ENCODE measurements at places on chromosomes 1 and 21. TPM values are rescaled to one million over a fixed set of nuclear protein-coding genes. Genes with fewer than 3 reads are reported as not detected.

DNA sequence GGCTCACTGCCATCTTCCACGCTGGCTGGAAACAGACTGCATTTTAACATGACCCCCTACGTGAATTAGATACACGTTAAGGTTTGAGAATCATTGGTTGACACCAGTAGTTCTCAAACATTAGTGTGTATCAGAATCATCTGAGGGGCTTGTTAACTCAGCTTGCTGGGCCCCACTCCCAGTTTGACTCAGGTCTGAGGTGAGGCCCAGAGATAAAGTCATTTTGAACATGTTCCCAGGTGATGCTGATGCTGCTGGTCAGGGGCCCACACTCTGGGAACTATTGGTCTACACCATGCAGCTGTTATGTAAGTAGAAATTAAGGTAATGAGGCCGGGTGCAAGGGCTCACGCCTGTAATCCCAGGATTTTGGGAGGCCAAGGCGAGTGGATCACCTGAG, 1.3 kb downstream of the LSM10 start:
- H3K27me3 ChIP-seq = no peaks in the 10 kb centered on the region
- no peak overlapping the region for H3K4me3 ChIP-seq
- peaks cover 2% of the 10 kb centered on the region for H3K36me3 ChIP-seq
- H3K4me1 ChIP-seq = no peaks in the 10 kb centered on the region
- H3K27ac ChIP-seq = no peak overlapping the region

- DNase-seq = no peak
- H3K4me3 ChIP-seq = no peak overlapping the region
- H3K4me1 ChIP-seq = no peaks in the 10 kb centered on the region
- no peaks in the 10 kb centered on the region for H3K36me3 ChIP-seq
- no peak overlapping the region for H3K27ac ChIP-seq
Observed at GRCh38 chr1:110094931-110095654, 17.1 kb upstream of the UBL4B start.

DNA sequence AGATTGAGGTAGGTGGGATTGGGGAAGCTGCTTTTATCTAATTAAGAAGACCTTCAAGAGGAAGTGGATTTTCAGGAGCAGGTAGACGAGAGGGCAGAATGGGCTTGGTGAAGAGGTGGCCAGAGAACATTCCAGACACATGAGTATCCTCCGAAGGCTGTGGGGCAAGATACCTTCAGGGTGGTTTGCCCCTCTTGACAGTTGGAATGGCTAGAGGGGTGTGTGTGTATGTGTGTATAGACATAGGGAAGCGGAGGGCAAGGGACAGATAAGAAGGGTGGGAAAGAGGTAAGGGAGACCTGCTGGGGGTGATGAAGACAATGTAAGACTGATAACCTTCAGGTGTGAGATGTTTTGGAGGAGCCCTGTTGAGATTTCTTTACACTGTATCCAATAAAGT, 46.8 kb upstream of the TSPAN2 start:
- no peak overlapping the region for H3K27ac ChIP-seq
- H3K27me3 ChIP-seq = no peaks in the 10 kb centered on the region
- H3K4me3 ChIP-seq = no peak overlapping the region
- peaks cover 3% of the 10 kb centered on the region for H3K4me1 ChIP-seq
- H3K36me3 ChIP-seq = no peaks in the 10 kb centered on the region
- DNase-seq = no peak

- no peak overlapping the region for H3K27ac ChIP-seq
- H3K27me3 ChIP-seq = no peaks in the 10 kb centered on the region
- H3K4me1 ChIP-seq = peaks cover 3% of the 10 kb centered on the region
- H3K36me3 ChIP-seq = no peaks in the 10 kb centered on the region
- peak; percentile 73 for DNase-seq
Observed at GRCh38 chr1:28359592-28360239, 9.8 kb upstream of the PHACTR4 start.

- H3K27me3 ChIP-seq = peaks cover 4% of the 10 kb centered on the region
- no peaks in the 10 kb centered on the region for H3K36me3 ChIP-seq
- no peak overlapping the region for H3K4me3 ChIP-seq
- H3K27ac ChIP-seq = no peak overlapping the region
- no peaks in the 10 kb centered on the region for H3K4me1 ChIP-seq
Observed at GRCh38 chr21:41479686-41480085, 28.3 kb downstream of the TMPRSS2 start.

DNA sequence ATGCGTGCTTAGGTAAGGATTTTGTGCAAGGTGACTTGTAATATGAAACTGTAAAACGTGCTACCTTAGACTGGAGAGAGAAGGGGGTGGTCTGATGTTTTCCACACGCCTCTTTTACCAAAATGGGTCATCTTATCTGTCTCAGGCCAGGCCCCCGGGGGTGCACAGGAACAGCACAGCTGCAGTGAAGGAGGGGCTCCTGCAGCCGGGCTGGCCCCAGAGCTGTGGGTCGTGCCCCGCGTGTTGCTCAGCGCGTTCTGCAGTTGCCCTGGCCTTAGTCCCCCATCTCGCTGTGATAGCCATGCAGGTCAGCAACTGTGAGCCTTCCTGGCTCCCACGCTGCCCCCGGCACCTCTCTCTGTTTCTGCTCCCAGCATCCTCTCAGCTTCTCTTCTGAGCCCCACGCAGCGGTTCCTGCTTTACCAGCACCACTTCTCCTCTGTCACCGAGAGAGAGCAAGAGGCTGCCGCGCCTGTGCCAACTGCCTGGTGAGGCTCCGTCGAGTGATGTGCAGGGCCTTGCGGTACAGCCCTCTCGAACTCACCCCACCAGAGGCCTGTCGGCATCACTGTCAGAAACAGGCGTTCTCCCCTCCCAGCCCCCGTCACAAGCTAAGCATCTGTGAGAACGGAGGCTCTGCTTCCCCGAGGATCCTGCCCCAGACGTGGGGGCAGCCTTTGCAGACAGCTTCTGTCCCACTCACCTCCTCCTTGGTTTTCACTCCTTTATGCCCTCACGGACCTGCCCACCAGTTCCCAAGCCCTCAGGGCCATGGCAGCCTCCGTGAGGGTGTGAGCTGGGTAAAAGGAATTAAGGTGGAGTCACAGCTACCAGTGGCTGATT, 73.3 kb downstream of the ADARB1 start:
- peaks cover 5% of the 10 kb centered on the region for H3K4me1 ChIP-seq
- no peaks in the 10 kb centered on the region for H3K27me3 ChIP-seq
- DNase-seq = no peak
- no peaks in the 10 kb centered on the region for H3K36me3 ChIP-seq
- no peak overlapping the region for H3K27ac ChIP-seq
- no peak overlapping the region for H3K4me3 ChIP-seq

- no peaks in the 10 kb centered on the region for H3K27me3 ChIP-seq
- peak; percentile 83 for DNase-seq
- H3K27ac ChIP-seq = peak overlapping the region; percentile 92
- peak overlapping the region; percentile 78 for H3K4me3 ChIP-seq
Observed at GRCh38 chr1:87329051-87329525, 408 bp downstream of the LMO4 start.

Gene C2CD4D
- not detected for total RNA-seq

- no peak for DNase-seq
- H3K36me3 ChIP-seq = peaks cover 12% of the 10 kb centered on the region
- peak overlapping the region; percentile 80 for H3K4me3 ChIP-seq
- H3K27ac ChIP-seq = peak overlapping the region; percentile 81
Observed at GRCh38 chr1:231337043-231337471, 595 bp downstream of the EXOC8 start.

GRCh38 chr1:61271412-61271789, 189.0 kb downstream of the NFIA start:
- H3K4me3 ChIP-seq = no peak overlapping the region
- no peaks in the 10 kb centered on the region for H3K27me3 ChIP-seq
- no peak overlapping the region for H3K27ac ChIP-seq

- no peak overlapping the region for H3K4me3 ChIP-seq
- no peaks in the 10 kb centered on the region for H3K27me3 ChIP-seq
- no peaks in the 10 kb centered on the region for H3K4me1 ChIP-seq
- no peaks in the 10 kb centered on the region for H3K36me3 ChIP-seq
Observed at GRCh38 chr1:109046671-109047070, 4.8 kb upstream of the WDR47 start.

Gene ARHGEF10L
- 10.5 TPM for total RNA-seq
